ENCODE measurements at places on chromosomes 4 and X.
A peak's percentile ranks its signal among the peaks of the same experiment; 100 is the strongest.

- no peak for DNase-seq
Measured at GRCh38 chrX:68568136-68568535, 69.3 kb downstream of the YIPF6 start.

GRCh38 chrX:133983974-133984845, 1.2 kb downstream of the GPC3 start:
- DNase-seq, result no peak

DNA sequence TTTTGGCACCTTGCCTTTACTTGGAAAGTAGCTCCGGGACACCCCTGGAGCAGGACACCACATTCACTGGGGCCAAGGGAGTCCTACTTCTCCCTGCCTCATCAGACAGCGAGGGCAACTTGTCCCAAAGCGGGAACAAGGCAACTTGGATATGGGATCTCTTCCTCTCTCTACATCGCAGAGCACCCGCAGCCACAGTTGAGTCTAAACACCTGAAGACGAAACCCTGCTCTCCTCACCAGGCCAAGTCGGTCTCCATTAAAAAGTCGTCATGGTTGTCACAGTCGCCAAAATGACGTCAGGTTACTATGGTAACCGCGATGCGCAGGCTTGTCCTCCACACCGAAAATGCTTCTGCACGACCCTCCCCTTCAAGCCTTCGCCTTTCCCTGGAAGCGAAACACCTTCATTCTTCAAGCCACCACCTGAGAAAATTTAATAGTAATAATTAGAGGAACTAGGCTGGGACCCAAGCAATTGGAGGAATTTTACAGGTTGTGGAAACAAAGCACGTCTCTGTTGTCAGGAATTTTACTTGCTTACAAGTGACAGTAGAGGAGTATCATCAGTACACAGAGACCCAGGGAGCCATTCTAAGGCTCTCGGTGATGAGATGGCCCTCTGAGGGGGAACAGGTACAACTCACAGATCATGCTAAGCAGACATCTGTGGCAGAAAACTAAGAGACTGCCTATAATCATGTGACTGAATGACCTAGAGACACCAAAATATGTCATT, 30.5 kb upstream of the TCEAL4 start:
- peak; percentile 32 for DNase-seq

DNA sequence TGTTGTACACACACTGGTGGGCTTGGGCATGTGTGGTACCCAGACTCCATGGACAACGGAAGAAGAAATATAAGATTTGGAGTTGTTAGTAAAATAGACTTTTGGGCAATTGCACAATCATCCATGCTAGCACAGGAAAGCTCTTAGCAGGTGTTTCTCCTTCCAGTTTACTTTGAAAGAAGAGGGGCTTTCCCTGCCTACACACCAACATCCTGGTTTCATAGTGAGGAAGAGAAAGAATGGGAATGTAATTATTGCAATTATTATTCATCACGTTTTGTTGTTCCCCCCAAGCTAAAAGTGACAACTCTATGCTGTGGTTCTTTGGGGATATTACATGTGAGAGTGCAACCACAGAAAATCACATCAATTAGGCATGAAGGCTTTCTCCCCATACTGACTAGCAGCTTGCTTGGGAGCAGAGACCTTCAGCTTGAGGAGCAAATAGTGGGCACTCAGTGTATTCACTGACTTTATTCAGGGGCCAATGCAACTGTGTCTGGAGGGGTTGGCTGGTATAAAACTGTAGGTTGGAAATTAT, 57.2 kb upstream of the PUDP start:
- no peak for DNase-seq

DNA sequence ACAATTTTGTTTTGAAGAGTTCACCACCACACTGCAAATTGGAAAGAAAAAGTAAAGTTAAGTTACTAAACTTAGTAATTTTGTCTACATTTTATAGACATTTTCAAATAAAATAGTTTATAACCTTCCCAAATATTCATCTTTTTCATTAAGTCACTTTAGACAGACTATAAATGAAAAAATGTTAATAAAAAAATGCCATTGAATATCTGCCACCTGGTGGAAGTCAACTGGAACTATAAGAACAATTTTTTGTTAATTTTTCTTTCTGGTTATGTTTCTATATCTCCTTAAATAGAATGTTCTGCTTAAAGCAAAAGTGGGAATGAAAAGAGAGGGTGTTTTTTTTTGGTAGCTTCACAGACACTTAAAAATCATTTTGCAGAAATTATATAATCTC, 534.4 kb upstream of the PCDH10 start:
- no peak for DNase-seq

DNA sequence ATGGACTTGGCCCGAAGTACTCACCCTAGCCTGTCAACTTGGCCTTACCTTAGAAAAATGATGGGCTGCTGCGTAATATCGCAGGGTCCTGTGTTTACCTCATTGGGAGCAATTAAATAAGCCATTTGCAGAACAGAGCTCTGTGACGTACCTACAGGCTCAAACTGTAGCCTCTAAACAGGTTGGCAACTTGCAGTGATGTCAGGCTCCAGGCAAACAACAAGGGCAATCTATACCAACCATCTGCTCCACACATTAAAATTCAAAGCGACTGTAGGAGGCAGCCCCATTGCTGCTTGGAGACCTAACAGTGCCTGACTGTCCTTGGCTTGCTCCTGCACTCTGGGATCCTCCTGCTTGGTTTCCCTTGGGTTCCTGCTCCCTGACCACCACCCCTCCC, 17.2 kb downstream of the VGLL1 start:
- DNase-seq, result no peak

DNA sequence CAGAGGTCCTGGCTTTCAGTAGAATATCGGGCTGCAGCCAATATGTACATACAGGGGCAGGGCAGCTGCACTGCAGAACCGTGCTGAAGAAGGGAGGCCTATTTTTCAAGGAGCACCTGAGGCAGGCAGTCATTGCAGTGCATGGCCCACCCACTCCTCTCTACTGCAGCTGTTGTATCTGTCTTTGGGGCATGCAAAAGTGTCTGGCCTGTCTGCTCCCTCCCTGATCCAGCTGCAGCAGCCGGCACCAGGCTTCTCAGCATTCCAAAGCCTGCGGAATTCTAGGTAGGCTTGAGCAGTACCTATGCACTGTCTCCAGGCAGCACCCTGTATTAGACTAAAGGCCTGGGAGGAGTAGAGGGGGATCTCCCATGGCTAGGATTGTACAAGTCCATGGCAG, 415.2 kb upstream of the MAGEB16 start:
- no peak for DNase-seq

DNA sequence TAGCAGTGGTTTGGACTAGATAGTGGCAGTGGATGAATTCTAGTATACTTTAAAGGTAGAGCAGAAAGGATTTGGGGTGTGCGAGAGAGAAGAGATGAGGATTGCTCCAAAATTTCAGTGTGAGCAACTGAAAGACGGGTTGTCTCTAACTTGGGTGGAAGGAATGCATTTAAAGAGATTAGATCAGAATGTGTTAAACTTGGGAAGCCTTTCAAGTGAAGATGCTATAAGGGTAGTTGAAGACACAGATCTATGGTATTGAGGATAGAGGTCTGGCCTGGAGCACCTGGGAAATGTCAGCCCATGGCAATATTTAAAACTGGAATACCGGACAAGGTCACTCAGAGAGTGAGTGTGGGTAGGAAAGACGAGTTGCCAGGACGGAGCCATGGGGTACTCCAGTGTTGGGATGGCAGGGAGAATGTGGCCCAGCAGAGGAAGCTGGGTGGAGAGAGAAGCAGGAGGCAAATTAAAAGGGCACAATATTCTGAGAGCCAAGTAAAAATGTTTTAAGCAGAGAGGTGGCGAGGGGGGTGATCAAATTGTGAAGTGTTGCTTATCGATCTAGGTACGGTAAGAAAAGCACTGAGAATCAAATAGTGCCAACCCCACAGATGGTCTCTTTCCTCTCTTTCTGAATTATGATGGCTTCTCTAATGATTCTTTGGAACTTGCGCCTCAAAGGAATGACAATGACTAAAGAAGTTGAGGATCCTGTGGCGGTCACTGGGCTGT, 50.5 kb downstream of the ENOPH1 start:
- no peak for DNase-seq

DNA sequence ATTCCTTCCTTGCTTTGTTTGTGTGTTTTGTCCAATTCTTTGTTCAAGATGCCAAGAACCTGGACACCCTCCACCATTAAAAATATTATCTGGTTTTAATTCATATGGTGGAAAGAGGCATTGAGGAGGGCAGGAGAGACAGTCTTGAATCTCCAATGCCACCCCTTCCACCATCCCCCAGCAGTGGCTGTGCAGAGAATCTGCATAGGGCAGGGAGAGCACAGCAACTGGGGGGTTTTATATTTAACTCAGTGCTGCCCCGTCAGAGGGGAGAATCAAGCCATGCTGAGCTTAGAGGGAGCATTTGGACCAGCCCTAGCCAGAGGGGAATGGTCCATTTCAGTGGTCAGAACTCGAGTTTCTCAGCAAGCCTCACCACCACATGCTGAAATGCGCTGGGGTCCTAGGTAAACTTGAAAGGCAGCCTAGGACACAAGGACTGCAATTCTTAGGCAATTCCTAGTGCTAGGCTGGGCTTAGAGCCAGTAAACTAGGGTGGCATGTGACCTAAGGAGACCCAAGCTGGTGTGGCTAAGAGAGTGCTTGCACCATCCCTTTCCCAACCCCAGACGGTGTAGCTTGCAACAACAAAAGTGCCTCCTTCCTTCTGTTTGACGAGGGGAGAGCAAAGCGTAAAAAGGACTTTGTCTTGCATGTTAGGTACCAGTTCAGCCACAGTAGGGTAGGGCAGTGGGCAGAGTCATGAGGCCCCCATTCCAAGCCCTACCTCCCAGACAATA, 34.2 kb downstream of the CCDC158 start:
- DNase-seq, result no peak

GRCh38 chr4:32172761-32173160, 1452.6 kb downstream of the PCDH7 start:
- DNase-seq, result no peak

DNA sequence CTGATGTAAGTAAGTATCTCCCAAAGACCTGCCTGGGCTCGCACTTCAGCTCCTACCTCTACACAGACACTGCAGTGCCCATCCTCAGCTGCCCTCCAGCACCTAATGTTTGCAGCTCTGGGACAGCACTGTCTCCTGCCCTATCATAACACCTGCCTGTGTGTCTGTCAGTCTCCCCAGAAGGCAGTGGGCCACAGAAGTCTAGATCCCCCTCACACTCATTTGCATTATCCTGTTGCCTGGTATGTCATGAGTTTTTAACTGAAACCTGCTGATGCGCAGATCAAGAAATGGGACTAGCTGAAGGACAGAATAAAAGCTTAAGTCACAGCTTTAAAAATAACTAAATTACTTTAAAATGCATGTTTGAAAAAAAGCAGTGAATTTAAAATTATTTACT, 43.0 kb downstream of the LRP2BP start:
- DNase-seq, result no peak

GRCh38 chr4:48706736-48707135, 73.3 kb downstream of the FRYL start:
- no peak for DNase-seq

- no peak for DNase-seq
Measured at GRCh38 chrX:19003756-19004155, 19.8 kb upstream of the PHKA2 start.

- no peak for DNase-seq
Measured at GRCh38 chr4:39642885-39643552, 4.4 kb upstream of the SMIM14 start.

DNA sequence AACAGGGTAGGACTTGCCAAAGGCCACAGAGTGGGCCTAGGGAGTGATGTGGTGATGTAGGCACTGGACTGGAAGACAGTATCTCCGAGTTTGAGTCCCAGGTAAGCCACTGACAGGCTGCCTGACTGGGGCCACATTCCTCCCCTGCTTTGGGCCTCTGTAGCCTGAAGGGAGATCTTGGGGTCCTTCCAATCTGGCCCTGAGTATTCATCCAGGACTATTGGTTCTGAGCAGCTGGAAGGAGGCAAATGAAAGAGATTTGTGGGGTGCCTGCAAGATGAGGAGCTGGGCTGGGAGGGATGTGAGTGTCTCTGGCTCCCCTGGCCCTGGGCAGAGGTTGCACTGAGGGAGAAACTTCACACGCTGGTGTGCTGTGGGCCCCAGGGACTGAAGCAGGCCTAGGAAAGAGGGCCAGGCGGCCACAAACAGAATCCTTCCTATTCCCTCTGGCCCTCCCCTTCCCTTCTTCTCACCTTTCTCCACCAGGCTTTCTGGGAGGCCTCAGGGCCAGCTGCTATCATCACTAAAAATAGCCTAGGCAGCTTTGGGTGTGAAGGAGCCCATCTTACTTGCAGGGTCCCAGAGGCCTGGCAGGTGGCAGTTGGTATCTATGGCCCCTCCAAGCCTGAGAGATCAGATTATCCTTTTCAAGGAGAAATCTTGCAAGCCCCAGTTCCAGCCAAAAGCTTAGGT, 70.1 kb downstream of the PJA1 start:
- DNase-seq, result no peak

- DNase-seq, result no peak
Measured at GRCh38 chr4:120664851-120665250, 257.7 kb downstream of the PRDM5 start.

DNA sequence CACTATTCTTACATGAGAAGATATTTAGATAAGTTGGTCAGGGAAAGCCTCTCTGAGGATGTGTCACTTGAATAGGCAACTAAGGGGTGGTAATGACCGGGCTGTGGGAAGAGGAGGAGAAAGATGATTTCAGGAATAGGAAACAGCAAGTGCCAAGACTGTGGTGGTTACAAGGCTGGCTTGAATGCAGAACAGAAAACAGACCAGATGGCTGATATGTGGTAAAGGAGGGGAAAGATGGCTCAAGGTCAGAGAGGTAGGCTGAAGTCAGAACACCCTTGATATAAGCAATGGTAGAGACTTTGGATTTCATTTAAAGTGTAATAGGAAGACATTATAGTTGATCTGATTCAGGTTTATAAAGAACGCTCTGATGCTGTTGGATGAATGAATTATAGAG, 15.0 kb downstream of the TLR7 start:
- DNase-seq, result no peak

DNA sequence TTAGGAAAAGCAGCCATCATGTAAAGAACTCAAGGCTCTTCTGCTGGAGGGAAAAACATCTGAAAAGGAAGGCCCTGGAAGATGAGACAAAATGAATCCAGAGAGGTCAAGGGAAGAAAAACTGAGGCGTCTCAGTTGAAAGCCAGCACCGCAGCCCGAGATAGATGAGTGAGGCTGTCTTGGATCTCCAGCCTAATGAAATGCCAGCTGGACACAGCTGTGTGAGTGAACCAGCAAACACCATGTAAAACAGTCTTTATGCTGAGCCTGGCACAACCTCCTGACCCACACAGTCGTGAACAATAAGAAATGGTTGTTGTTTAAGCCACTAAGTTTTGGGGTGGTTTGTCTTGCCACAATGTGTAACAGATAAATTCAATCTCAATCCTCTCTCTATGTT, 48.6 kb upstream of the RASL11B start:
- DNase-seq, result no peak

DNA sequence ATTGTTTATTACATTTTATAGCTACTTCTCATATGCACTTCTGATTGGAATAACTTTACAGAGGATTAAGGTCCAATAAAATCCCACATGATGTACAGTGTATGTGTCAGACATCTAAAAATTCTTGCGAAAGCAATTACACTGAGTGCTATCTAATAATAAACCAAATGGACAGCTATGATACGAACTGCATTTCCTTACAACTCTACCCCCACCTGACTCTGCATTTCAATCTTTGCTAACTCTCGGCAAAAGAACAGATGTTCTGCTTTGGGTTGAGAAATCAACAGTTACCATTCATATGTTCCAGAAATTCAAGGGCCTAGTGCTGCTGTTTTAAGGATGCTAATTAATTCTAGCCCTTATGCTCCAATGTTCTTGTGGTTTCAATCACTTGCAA, 287.9 kb upstream of the NOCT start:
- DNase-seq, result no peak

- no peak for DNase-seq
Measured at GRCh38 chr4:41204400-41204978, 9.9 kb downstream of the APBB2 start.

- no peak for DNase-seq
Measured at GRCh38 chrX:71056867-71057266, 11.3 kb downstream of the SNX12 start.

Data from GM13977 (cell line).